ENCODE measurements at places on chromosomes 11 and 22.

DNA sequence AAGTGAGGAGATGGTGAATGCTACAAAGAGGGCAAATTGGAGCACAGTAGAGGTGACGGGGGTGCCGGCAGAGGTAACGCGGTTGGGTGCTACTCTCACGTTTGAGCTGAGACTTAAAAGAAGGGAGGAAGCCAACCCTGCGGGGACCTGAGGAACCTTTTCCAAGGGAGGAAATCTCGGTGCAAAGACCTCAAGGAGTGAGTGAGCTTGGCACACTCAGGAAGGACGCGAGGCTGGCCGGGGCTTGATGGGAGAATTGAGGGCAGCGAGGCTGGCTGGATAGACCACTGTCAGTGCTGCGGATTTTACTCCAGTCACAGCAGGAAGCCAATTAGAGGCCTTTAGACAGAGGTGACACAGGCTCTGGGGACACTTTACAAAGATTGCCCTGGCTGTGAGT, 25.0 kb downstream of the TSKU start:
- DNase-seq = no peak

DNA sequence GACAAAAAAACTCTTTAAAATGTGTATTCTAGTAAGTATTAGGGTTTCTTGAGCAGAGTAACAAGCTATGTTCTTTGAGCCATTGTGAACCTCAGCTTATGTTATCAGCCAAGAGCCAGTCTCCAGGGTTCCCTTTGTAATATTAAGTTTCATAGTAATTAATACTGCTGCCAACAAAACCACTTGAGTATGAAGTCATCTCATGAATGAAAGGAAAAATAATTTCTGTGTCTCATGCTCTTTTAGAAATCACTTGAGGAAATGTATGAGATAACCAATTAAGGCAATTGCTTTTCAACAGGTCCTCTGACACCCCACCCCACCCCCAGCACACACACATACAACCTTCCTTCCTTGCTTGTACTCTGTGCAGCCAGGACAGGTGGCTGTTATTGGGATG, 59.9 kb downstream of the BBOX1 start:
- no peak for DNase-seq

DNA sequence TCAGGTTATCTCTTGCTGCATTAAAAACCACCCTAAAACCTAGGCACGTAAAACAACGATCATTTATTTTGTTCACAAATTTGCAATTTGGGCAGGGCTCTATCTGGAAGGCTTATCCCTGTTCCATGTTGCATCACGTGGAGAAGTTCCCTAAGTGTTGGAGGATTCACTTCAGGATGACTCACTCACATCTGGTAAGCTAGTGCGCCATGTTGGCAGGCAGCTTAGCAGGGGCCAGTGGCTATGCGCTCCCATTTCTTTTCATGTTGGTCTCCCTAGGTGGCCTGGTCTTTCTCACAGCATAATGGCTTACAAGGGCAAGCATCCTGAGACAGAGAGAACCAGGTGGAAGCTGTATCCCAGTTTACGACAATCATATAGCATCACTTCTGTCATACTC, 226.8 kb downstream of the BLID start:
- no peak for DNase-seq

DNA sequence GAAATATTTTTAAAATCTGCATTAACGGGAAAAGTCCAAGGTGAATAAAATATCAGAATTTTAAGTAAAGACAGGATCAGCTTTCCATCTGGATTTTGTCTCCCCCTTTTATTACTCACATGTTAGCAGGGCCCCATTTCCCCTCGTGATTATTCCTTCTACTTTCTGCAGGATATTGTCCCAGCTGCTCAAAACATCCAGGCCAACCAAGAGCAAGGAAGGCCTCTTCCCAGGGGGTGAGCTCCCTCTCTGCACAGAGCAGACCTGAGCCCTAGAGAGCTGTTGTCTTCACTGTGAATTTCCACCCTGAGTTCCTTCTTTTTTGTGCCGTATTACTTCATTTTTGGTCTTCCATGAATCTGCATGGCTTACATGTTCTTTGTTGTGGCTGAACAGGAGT, 3.7 kb upstream of the TMPRSS13 start:
- no peak for DNase-seq

DNA sequence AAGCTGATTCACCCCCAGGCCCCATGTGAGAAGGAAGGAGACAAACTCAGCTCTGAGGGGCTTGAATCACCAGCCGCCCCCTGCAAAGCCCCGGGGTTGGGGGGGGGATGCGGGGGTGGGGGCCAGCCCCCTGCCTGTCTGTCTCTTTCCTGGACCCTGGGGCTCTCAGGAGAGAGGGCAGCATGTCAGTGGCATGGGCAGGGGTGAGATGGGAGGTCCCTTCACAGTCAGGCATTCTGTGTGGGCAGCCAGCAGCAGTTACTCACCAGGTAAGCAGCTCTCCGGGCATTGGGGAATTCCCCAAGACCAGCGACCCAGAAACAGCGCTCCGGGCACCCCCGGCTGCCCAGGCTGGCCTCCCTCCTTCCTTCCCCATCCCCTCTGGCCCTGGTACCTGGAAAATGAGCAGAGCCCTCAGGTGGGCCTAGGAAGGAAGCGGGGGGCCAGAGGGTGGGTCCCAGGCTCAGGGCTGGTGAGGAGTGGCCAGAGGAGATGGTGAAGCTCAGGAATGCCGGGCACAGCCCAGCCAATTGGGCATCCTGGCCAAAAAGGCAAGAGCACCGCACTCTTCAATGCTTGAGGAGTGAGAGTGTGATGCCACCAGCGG, 4.2 kb upstream of the LIF start:
- no peak for DNase-seq

- no peak for DNase-seq
These were observed 4.0 kb upstream of the CDKN1C start for GRCh38 chr11:2889362-2890273.

- no peak for DNase-seq
These were observed 92.5 kb upstream of the CARD18 start for GRCh38 chr11:105232021-105232420.

Measured in stimulated activated CD8-positive, alpha-beta memory T cell treated with anti-CD3 and anti-CD28 coated beads, Interleukin-7, amount 100 ng/mL, for 1 hour (primary cell).